ENCODE measurements at places on chromosomes 7 and 10.

GRCh38 chr7:107446531-107446930 is 23.3 kb upstream of the GPR22 start:
- DNase-seq, result no peak

GRCh38 chr7:39672176-39672575 is 48.8 kb downstream of the RALA start:
- no peak for DNase-seq

DNA sequence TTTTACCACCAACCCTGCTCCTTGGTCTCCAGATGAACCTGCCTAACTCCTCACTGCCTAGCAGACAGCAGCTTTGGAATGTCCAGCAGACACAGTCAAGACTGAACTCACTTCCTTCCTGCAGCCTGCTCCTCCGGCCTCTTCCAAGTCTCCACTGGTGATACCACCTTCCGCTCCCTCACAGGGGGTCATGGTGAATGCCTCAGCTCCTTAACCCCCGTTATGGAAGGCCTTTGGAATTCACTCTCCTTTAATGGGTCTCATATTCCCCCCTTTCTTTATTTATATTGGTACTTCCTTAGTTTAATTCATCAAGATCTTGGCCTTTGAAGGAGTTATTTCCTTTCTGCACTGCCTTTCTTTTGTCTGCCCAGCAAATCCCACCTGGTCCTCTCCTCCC is 44.9 kb upstream of the ZNF32 start:
- no peak for DNase-seq

- no peak for DNase-seq
These were observed 14.3 kb upstream of the BHLHA15 start for GRCh38 chr7:98196706-98197605.

GRCh38 chr7:134140889-134141867 is 14.0 kb downstream of the LRGUK start:
- DNase-seq, result no peak

DNA sequence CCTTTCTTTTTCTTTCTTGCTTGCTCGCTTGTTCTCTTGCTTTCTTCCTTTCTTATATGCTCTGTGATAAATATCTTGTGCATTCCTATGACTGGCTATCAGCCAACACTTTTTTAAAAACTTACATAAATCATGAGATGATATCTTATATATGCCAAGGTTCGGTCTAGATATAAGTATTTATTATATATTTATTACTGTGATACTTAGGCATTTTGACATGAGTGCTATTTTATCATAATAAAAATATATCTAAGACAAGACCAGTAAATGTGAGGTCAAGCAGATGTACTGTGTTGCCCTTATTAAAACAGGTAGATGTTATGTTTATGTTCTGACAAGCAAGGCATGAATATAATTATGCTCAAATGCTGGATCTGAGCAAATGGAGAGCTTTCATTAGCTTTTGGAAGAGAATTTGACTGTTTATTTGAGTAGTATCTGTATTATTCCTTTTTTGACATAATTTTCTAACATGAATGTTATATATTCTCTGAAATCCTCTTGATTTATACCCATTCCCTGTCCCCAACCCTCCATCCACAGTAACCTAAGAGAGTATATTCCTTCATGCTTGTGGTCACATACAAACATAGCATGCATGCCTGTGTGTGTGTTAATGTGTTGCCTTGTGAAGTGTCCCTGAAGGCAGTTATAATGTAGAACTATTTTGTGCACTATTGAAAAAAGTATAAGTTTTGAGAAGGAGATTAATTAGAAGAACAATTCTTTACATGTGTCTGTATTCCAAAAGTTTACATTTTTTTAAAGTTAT is 158.0 kb downstream of the HDAC9 start:
- DNase-seq, result no peak

DNA sequence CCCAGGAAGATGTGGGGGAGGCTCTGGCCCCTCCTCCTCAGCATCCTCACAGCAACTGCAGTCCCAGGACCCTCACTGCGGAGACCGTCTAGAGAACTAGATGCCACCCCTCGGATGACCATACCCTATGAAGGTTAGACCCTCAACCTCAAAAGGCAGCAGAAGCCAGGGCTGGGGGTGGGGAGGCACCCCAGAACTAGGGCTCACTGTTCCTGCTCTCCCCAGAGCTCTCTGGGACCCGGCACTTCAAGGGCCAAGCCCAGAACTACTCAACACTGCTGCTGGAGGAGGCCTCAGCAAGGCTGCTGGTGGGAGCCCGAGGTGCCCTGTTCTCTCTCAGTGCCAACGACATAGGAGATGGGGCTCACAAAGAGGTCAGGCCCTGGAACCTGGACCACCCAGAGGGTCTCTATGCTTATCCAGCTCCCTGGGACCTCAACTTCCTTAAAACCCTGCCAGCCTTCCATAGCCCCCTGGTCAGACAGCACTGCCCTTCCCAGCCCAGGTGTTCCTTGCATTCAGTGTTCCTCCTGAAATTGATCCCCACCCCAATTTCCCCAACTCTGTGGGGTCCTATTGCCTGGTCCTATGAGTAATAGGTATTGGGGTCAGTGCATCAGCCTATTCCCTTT is 3.7 kb downstream of the SEMA4G start:
- DNase-seq, result no peak

DNA sequence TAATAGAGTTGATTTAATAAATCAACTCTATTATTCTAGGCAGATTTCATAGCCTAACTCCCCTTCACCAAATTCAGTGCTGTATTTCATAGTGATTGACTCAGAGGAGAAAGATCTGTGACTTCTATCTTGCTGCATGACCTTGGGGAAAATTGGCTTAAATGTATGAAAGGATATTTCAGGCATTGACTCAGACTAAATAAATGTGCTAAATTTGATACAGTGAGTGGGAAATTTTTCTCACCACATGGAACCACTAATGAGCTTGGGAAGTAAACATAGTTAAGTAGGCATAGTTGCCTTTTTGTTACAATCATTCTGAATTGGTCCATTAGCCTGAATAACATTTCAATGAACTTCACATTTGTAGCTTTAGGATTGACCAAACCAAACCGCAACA is 89.0 kb upstream of the PRPS1L1 start:
- DNase-seq, result no peak

GRCh38 chr10:93994438-93994801 is 689 bp downstream of the PLCE1 start:
- no peak for DNase-seq

DNA sequence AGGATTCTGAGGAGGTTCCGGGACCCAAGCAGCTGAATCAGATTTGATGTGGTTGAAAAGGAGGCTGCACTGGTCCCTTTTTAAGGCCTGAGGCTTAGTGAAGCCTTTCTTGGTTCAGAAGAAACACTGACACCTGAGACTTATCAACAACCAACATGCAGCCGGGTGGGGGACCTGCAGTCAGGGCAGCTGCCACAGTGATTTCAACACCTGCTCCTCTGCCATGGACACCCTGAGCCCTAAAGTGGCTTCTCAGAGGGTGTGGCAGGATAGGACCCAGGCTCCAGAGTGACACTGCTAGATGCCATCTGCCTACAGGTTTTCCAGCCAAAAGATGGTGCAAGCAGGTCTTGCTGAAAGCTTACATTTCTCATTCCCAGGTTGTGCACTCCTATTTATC is 99.3 kb downstream of the COL13A1 start:
- no peak for DNase-seq

DNA sequence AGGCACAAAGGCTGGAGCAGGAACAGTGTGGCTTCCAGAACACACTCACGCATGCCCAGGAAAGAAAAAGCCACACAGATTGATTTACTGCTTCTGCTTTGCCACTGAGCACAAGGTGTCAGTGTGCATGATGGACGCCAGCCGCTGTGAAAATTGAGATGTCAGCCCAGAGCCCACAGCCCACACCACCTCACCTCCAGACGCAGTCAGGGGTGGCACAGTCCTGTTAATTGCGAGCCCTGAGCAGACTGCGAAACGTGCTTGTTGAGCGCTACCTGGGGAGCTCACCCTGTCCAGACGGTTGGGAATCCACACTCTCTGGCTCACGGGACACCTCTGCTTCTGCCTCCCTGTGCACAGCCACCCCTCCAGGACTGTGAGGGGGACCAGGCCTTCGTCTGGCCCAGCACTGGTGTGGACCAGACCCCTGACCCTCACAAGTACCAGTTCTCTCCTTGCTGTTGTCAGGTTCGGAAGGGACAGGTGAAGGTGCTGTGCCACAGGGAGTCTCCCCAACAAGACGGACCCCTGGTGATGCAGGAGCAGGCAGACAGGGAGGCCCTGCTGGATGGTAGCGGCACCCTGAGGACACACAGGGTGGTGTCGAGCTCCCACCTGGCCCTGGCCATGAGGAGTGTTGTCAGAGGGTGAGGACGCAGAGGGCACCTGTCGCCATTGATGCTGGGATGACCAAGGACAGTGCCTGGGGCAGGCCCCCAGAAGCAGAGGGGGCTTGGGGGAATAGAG is 15.3 kb downstream of the RASGEF1A start:
- DNase-seq, result no peak

DNA sequence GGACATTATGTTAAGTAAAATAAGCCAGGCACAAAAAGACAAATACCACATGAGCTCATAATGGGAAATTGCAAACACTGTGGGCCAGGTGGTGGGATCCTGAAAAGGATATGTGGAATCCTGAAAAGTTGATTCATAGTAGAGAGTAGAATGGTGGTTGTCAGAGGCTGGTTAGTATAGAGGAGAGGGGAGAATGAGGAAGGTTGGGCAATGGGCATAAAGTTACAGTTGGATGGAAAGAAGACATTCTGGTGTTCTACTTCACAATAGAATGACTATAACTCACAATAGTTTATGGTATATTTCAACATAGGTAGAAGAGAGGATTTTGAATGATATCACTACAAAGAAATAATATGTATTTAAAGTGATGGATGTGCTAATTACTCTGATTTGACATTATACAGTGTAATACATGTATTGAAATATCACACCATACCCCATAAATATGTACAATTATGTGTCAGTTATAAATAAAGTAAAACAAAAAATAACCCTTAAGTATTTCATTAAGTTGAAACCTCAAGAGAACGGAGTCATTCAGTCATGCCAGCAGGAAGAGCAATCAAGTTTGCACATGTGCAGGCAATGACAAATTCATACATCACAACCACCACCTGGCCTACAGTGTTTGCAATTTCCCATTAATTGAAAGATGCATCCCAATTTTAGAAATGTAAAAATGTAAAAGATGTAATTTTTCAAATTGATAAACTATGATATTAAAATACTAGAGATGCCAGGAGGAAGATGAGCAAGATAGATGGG is 156.7 kb downstream of the MAGI2 start:
- DNase-seq, result no peak

DNA sequence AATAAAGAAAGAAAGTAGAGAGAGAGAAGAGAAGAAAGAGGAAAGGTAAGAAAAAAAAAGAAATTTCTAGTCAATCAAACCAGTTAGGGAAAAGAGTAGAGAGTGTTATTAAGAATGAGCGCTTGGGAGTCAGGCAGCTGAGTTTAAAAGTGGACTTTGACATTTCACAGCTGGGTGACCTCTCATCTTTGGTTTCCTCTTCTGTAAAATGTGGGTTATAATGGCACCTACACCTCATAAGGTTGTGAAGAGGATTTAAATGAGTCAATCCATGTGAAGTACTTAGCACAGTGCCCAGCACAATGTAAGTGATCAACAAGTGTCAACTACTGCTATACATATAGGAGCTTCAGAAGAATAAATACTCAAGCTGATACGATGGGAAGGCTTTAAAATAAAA is 12.2 kb downstream of the HOXA1 start:
- DNase-seq, result no peak

DNA sequence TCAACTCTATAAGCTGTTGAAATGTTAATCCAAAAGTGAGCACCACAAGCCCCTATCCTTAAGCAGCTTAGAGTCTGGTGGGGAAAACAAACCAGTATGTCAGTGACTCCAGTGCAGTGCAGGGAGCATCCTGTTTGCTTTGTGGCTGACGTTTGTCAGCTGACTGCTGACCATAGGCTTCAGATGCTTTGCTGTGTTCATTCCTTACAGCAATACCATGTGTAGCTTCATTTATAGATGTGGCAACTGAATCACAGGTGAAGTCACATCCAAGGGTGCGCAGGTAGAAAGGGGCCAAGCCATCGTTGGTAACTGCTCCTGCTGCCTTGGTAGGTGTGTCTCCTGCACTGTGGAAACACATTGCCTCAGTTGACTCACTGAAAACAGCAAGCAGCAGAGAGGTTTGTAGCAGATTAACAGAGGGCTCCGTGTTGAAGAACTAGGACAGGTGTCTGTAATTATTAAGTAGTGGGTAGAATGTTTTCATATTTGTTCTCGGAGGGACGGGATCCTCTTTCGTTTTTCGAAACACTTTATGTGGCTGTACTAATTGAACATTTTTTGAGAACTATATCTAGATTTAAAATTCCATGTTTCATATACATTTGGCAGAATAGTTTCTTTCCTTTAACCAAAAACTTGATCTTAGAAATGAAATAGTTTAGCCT is 2.0 kb downstream of the INSIG1 start:
- DNase-seq, result no peak

All from AG04449 (cell line).